Subcutaneous adipose tissue (tissue), 4 donors: ENCODE measurements at places on chromosomes 6 and 20. TPM values are rescaled to one million over a fixed set of nuclear protein-coding genes. Genes with fewer than 3 reads are reported as not detected.

Gene SNAP91
- not detected for total RNA-seq

Gene RGS17
- 3.5 TPM for total RNA-seq

Gene NCOA3
- total RNA-seq: 61.4 TPM

Gene KCNK5
- 1.1 TPM for total RNA-seq

Gene IL17A
- total RNA-seq: not detected

Gene ELOVL2
- 0.44 TPM for total RNA-seq

Gene LPA
- total RNA-seq: not detected

Gene TNFAIP3
- 16.2 TPM for total RNA-seq

Gene SIRPB2
- total RNA-seq: 33.5 TPM
